ENCODE measurements at places on chromosomes 7 and 10. TPM values are rescaled to one million over a fixed set of nuclear protein-coding genes. Genes with fewer than 3 reads are reported as not detected.

Gene FBXO24
- total RNA-seq: 0.60 TPM

Gene WASHC2A
- 42.2 TPM for total RNA-seq

Gene ARMC3
- 5.5 TPM for total RNA-seq

Gene CAV1
- total RNA-seq: 67.2 TPM

Gene SLC39A12
- 0.16 TPM for total RNA-seq

Gene ACTA2
- 471 TPM for total RNA-seq

Gene GIMAP8
- total RNA-seq: 24.3 TPM

Gene HACD1
- total RNA-seq: 11.6 TPM

Gene GRM3
- not detected for total RNA-seq

Gene SFMBT2
- total RNA-seq: 15.3 TPM

Gene AKR1D1
- not detected for total RNA-seq

- no peak for DNase-seq
Measured at GRCh38 chr7:10192074-10192473, 781.6 kb upstream of the PHF14 start.

DNA sequence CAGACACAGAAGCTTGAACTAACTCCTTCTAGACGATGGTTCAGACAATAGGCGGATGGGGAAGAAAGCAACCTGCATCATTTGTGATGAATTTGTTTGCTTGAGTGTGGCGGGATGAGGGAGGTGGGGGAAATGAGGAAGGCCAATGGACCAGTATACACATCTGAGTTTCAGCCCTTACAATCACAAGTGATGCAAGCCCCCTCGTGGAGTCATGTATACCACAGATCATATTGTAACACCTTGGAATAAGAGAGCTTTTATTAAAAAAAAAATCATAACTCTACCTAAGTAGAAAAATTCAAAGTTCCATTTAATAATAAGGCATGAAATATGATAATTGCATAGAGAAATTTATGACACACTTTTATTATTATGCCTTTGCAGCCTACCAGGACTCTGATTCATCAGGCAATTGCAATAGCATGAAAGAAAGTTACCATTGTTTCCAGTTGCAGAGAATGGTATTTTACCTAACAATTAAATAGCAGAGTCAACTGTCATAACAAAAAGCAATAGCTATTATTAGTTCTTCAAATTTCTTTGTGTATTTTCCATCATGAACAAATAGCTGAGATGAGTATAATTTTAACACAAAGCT lies 230.2 kb upstream of the AKR1E2 start:
- no peak for DNase-seq

DNA sequence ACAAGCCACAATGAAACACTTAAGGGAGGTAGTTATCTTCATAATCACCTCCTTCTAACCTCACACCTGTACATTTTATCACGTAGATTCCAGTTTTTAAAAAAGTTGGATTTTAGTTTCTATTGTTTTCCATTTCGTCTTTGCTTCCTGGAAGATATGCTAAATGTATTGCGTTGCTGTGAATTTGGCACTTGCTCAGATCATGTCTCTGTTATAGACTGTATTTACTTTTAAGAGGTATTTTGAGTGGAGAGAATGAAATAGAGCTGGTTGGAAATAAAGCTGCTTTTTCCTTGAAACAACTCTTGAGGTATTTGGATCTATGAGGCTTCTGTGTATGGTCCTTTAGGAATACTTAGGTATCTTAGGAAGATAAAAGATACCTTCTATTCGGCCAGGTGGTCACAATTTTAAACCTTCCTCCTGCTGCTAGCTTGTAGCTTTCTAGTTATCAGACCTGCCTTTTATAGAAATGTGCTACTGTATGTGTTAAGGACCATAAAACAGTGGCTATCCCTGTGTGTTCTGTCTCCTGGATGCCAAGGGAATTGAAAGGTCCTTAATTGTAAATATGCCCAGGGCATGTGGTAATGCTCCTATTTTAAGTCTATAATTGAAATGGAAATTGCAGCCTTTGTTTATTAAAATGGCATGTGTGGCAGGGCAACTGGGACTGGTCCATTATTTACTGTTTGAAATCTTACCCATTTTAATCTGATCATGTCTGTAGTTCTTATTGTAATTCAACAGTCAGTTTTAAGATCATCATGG lies 147.7 kb downstream of the SND1 start:
- DNase-seq: no peak

GRCh38 chr7:149791-150636 lies 42.4 kb upstream of the FAM20C start:
- peak; percentile 57 for DNase-seq

- DNase-seq: no peak
Measured at GRCh38 chr10:11178606-11179515, 161.2 kb downstream of the CELF2 start.

DNA sequence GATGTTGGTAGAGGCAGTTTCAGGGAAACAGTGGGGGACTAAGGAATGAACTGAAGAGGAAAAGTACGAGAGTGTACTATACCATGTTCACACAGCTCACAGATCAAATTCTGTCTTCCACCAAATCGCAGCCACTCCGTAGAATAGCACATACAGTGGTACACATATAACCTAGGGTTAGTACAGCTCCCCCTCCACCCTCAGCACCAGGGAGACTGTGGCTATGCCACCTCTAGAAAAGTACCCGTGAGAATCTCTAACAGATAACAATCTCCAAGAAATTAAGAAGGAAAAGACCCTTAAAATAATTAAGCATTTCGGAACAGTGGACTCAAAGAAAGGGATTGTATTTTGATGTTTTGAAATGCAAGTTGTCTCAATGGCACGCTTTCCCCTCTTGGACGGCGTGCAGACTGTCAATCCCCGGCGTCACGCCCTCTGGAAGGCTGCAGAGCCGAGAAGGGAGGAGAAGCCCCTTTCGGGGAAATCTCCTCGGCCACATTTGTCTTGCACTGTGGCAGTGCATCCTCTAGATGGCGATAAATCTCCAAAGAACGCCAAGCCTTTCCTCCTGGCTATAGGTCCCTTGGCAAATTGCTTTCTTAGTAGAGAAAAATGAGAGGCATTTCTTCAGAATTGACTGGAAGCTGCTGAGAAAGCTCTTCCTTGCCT lies 345.0 kb downstream of the REEP3 start:
- DNase-seq: peak; percentile 84

- no peak for DNase-seq
Measured at GRCh38 chr7:107206136-107206535, 37.3 kb downstream of the HBP1 start.

GRCh38 chr7:131067220-131067619 lies 260.5 kb upstream of the MKLN1 start:
- no peak for DNase-seq

DNA sequence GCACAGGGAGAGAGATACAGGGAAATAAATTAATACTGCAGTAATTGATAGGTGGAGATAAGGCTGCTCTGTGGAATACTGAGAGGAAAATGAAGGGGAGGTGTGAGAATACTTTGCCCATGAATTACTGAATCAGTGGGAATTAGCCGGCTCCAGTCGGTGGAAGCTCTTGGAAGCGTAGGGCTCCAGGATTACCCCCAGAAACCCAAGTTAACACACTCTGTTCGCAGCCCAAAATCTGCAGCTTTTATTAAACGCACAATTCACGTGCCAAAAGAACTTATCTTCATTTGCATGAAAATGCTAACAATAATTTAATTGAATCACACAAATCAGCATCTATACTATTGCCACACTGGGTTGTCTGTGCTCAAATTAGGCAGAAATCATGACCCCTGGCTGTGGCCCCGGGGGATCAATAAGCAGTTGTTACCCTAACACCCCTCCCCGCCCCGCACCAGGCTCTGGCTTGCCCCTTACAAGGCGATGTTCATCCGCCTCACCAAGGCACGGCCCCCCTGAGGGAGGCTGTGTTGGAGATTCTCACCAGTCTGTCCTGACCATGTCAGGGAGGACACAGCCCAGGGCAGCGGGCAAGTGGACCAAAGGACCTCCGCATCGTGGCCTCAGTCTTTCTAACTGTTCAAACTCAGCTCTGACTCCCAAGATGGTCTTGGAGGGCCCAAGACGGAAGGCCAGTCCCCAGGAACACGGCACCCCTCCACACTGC lies 48.4 kb upstream of the MGMT start:
- DNase-seq: no peak

- no peak for DNase-seq
Measured at GRCh38 chr10:112362833-112363232, 11.1 kb upstream of the ACSL5 start.

DNA sequence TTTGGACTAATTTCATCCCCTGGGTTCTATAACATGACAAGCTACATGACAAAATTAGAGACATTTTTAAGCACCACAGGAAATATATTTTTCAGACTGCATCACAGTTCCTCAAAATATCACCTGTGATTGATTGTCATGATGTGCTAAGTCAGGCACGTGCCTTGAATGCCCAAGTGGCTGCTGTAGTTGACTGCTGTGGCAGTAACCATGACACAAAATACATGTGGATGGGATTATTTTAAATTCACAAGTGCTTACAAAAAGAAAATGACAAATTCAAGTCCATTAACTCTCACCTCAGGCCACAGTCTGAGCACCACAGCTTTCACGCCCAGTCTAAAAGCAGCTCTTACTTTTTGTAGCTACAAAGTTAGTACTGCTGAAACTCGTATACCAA lies 45.5 kb downstream of the TNPO3 start:
- DNase-seq: no peak

GRCh38 chr7:148979827-148980226 lies 48.5 kb downstream of the PDIA4 start:
- DNase-seq: no peak

GRCh38 chr7:84139986-84140729 lies 54.4 kb downstream of the SEMA3A start:
- no peak for DNase-seq

DNA sequence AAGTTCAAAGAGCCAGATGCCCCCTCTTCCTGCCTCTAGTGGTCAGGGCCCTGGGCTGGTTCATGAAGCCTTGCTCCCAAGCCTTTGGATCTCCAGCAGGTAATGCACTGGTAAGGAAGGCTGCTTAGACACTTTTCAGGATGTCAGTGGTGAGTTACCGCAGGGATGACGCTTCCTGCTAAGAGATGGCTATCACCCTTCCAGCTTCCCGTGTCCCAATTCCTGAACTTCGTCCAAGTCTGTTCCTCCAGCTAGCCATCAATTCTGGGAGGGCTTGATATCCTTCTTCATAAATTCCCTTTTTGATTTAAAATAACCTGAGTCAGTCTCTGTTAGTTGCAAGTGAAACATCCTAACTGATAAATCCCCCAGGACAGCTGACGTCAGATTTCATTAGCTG lies 221.2 kb downstream of the PLXNA4 start:
- DNase-seq: no peak

DNA sequence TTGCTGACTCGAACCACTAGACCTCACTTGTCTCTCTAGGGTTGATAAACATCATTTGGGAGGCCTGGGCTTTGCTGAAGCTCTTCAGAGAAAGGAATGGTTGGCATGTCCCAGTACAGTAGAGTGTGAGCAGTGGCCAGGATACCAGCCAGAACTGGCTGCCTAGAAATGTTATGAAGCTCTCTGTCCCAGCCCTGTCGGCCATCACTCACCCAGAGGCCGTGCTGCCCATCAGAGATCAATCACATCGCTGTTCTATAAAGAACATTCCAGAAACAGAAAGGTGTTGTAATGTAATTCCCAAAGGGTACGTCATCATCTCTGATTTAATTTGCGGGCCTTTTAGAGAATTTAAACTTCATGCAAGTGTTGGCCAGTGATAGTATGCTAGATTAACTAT lies 111.5 kb downstream of the PRPF18 start:
- no peak for DNase-seq

DNA sequence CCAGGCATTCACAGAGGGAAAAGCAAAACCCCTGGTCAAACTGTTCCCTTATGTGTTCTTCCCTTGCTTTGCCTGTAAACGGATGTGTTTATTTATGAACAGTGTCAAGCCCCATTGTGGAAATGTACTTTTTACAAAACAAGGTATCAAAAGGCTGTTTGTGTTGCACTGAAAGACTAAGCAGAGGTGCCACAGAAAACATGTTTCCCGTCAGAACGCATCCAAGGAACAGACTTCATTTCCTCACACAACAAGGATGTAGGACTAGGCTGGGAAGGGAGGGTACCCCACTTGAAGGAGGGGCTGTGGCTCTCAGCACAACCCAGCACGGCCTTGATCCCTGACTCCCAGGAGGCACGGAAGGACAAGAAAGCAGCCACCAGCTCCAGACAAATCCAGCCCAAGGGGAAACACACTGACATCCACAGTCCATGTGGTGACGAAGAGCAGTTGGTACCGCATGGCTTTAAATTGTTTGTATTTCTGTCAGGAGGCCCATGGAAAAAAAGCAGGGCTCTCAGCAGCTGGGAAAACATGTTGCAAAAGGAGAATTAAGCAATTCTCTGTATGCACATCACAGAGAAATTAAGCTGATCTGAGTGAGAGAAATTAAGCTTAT lies 85.6 kb downstream of the RNF216 start:
- DNase-seq: no peak

DNA sequence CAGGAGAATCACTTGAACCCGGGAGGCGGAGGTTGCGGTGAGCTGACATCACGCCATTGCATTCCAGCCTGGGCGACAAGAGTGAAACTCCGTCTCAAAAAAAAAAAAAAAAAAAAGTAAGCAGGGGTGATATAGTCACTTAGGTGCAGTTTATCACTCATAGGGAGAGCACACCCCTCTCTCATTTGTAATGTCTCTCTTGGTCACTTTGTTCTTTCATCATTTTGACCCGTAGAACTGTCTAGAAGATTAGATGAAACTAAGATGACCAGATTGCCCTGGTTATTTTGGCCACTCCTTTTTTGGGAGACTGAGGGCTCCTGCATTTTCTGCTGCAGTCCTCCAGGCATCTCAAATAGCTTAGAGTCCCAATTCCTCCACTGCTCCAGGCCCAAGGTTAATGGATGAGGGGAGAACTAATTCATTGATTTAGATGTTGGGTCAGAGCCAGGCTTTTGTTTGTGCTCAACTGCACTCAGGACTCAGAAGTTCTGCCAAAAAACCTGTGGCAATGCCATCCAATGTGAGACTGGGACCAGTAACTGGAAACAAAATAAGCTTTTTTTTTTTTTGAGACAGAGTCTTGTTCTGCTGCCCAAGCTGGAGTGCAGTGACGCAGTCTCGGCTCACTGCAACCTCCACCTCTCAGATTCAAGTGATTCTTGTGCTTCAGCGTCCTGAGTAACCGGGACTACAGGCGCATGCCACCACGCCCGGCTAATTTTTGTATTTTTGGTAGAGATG lies 50.0 kb upstream of the CAMK1D start:
- DNase-seq: no peak

DNA sequence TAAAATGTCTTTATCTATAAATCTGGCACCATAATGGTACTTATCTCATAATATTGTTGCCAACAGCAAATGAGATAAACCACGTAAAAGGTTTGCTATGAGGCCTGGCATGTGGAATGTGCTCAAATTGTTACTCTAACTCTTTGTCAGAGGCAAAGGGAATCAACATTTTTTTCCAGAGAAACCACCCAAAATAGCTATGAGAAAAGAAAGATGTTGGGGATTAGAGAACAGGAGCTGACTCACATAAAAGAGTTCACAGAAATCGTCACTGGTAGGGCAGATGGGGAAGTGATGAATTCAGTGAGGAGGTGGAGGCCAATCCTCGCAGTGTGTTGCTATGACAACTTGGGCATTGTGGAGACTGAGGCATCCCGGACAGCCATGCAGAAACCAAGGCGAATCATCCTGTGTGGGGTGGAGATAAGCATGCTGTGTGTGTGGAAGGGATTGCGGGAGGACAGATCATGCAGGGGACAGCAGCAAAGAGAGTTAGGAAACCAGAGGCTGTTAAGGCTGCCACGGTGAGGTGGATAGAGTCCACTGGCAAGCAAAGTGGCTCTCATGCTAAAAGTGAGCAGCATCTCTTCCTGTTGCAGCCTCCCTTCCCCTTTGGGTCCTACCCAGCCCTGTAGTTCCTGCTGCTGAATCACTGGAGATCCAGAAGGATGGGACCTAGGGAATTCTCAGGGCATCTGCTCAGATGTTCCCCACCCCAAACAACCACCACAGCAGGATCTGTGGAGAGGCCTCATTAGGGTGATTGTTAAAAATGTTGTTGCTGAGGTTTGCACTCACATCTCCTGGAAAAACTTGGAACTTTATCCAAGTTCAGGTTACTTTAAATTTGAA lies 103.9 kb downstream of the CUBN start:
- no peak for DNase-seq

Data from kidney (tissue), 22 donors.